GM23248 (cell line): ENCODE measurements at places on chromosomes 3 and 15.

DNA sequence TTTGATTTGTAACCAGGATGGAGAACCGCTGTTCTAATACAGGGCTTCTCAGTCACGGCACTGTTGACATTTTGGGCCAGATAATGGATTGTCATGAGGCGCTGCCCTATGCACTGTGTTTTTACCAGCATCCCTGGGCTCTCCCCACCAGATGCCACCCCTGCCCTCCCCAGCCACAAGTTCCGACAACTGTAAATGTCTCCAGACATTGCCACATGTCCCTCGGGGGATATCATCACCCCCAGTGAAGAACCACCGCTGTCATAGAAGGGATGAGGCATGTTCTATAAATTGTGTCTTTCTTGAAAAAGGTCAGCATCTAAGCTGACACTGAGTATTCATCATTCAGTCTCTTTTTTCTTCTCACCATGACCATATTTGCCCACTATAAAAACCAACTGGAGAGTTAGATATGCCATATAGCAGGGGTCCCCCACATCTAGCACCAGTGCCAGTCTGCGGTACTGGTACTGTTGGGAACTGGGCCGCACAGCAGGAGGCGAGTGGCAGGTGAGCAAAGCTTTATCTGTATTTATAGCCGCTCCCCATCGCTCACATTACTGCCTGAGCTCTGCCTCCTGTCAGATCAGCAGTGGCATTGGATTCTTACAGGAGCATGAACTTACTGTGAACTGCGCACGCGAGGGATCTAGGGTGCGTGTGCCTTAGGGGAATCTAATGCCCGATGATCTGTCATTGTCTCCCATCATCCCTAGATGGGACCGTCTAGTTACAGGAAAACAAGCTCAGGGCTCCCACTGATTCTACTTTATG, 260.5 kb upstream of the ST8SIA2 start:
- no peaks in the 10 kb centered on the region for H3K4me1 ChIP-seq
- H3K27me3 ChIP-seq = no peaks in the 10 kb centered on the region
- H3K27ac ChIP-seq = no peak overlapping the region
- H3K4me3 ChIP-seq = no peak overlapping the region
- no peaks in the 10 kb centered on the region for H3K36me3 ChIP-seq

DNA sequence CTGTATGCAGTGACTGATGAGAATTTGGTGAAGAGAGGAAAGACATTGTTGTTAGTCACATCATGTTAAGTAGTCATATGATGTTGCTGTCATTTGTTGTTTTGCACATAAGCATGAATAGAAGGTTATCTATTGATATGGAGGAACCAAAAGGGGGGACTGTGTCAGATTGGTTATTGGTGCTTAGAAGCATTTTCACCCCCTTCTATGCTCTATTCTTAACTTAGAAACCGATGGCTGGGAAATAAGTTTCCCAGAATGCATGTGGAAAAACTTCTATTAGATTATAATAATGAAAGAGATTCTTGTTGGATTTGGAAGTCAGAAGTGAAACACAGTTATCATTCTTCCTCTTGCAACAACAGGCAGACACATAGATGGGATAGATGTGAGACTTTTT, 33.2 kb upstream of the CADM2 start:
- H3K36me3 ChIP-seq = no peaks in the 10 kb centered on the region
- H3K4me1 ChIP-seq = no peaks in the 10 kb centered on the region
- no peak overlapping the region for H3K4me3 ChIP-seq
- H3K27me3 ChIP-seq = no peaks in the 10 kb centered on the region

DNA sequence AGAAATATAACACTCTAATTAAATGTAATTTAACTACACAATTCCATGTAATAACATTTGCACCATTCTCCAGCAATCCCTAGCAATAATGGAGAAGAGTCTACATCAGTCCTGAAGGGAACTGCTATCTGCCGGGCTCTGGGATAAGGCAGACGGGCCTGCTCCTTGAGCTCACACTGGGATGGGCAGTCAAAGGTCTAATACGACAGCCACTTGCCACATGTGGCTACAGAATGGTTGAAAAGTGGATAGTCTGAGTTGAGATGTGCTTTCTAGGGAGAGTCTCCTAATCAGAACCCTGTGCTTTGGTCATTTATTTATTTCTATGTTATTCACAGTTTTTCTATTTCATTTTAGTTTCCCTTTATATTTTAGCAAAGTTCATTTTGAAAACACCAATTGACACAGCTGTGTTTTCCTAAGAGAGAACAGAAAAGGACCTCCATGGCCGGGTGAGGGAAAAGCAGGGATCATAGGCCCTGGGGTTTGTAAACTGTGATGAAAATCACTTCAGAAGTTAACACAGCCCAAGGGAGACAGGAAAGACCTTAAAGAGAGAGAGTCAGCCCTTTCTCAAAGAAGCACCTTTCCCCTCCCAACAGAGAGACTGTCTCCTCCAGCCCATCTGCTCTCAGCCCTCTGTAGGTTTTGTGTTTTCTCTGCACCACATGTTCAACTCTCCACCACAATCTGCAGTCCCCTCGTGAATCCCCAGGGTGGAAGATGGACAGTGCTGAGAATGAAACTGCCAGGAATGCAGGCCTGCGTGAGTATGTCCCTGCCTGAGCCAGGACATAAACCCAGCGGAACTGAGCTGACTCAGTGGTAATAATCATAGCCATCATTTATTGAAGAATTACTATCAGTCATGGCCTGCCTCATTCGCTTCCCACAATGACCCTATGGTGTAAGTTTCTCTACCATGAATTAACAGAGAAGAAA, 11.6 kb downstream of the FSIP1 start:
- H3K27ac ChIP-seq = peak overlapping the region; percentile 91
- DNase-seq = peak; percentile 93
- H3K4me3 ChIP-seq = peak overlapping the region; percentile 64
- no peaks in the 10 kb centered on the region for H3K36me3 ChIP-seq
- peaks cover 15% of the 10 kb centered on the region for H3K4me1 ChIP-seq

GRCh38 chr3:105139881-105140560, 226.7 kb upstream of the ALCAM start:
- DNase-seq = no peak
- H3K36me3 ChIP-seq = no peaks in the 10 kb centered on the region
- no peak overlapping the region for H3K4me3 ChIP-seq
- no peaks in the 10 kb centered on the region for H3K4me1 ChIP-seq
- no peak overlapping the region for H3K27ac ChIP-seq

DNA sequence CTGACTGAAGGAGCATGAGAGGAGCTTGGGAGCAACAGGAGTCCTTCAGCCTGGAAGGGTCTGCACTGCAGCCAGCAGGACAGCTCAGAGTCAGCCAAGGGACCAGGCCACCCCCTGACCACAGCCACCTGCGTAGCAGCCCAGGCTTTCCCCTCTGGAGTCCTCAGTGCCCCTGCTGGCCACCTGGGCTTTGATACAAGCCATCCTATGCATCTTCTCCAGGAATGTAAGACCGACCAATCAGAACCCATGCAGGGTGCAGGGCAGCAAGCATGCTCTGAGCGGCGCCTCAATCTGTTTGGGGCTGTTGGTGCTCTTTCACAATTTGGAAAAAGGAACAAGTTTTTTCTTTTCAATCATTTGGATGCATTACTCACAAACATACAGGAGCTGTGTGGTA, 52.0 kb downstream of the DZIP1L start:
- peaks cover 41% of the 10 kb centered on the region for H3K36me3 ChIP-seq
- no peak overlapping the region for H3K27ac ChIP-seq
- peaks cover 9% of the 10 kb centered on the region for H3K4me1 ChIP-seq

GRCh38 chr3:37131860-37132144, 42.6 kb downstream of the LRRFIP2 start:
- H3K27ac ChIP-seq = peak overlapping the region; percentile 38
- no peaks in the 10 kb centered on the region for H3K36me3 ChIP-seq
- no peak for DNase-seq
- H3K27me3 ChIP-seq = no peaks in the 10 kb centered on the region
- peaks cover 48% of the 10 kb centered on the region for H3K4me1 ChIP-seq
- no peak overlapping the region; the same call in 1 of the 2 replicates for H3K4me3 ChIP-seq

DNA sequence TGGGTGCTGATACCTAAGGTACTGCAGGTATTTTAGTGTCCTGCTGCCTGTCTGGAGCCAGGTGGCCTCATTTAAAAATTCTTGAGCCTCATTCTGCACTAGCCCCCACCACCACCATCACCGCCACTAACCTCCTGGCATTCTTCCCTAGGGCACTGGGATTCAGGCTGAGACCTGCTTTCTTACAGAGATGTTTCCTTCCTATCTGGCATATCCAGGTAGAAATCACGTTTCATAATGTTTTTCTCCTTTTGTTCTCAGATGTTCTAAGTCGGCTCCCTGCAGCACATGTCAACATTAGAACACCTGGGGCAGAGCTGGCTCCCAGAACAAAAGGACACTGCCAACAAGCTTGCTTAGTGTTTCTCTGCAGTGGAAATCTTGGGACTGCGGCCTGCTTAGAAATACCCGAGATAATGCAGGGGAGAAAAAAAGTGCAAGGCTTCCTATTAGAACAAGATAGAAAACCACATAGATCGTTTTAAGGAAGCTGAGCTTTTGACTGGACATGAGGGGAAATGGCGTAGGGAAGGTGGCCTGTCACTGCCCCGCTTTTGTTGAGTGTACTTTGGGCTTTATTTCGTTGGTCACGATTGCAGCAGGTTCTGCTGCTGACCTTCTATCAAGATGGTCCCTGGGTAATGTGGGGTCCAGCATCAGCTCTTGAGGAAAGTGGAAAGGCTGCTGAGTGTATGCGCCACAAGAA, 59.6 kb upstream of the PPARG start:
- H3K4me3 ChIP-seq = no peak overlapping the region
- H3K4me1 ChIP-seq = peaks cover 6% of the 10 kb centered on the region
- H3K27me3 ChIP-seq = peaks cover 68% of the 10 kb centered on the region
- H3K36me3 ChIP-seq = no peaks in the 10 kb centered on the region
- DNase-seq = no peak

DNA sequence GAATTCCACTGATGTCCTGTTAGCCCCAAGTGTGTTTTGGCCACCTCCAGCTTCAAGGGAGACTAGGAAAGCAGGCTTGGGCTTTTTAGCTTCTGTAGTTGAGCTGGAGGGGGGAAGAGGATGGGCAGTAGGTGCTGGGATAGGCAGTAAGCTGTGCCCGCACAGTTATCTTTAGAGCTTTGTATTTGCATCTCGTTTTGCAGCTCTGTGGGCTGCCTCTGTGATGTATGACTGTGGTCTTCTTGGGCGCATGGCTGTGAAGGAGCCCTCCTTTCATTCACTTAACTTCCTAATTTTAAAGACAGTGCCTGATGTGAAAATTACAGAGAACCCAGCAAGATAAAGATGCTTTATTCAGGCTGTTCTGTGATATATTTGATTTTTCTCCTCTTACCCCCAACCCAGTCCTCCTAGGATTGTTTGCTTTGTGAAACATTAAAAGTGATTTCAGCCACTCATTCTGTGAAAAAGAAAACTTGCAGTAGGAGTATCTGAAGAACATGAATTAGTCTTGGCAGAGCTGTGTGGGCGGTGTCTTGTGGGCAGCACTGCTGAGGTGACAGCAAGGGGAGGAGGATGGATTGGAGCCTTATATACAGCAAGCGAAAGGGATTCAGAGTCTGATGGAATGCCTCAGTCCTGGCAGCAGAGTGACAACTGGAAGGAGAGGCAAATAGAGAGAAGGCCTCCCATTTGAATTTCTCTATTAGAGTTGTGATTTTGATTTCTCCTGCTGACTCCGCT, 74.3 kb downstream of the LARS2 start:
- DNase-seq = peak; percentile 45
- no peak overlapping the region for H3K27ac ChIP-seq
- H3K4me3 ChIP-seq = no peak overlapping the region
- peaks cover 4% of the 10 kb centered on the region; the same call in 1 of the 2 replicates for H3K4me1 ChIP-seq
- H3K27me3 ChIP-seq = no peaks in the 10 kb centered on the region

DNA sequence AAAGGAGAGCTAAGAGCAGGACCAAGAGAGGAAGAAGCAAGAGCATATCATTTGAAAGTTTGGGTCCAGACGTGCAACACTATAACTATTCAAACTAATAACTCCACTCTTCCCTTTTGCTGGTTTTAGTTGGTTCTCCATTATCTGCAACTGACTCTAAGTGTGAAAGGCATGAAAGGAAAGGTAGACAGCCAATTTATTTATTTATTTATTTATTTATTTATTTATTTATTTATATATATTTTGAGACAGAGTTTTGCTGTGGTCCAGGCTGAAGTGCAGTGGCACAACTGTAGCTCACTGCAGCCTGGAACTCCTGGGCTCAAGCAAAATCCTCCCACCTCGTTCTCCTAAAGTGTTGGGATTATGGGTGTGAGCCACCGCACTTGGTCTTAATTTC, 22.1 kb upstream of the PIK3CB start:
- peaks cover 7% of the 10 kb centered on the region for H3K4me1 ChIP-seq
- no peak for DNase-seq
- no peak overlapping the region for H3K4me3 ChIP-seq
- no peak overlapping the region for H3K27ac ChIP-seq
- no peaks in the 10 kb centered on the region for H3K36me3 ChIP-seq
- H3K27me3 ChIP-seq = no peaks in the 10 kb centered on the region; the same call in 1 of the 2 replicates

GRCh38 chr3:195023576-195023975, 247.4 kb downstream of the XXYLT1 start:
- no peak overlapping the region for H3K4me3 ChIP-seq
- H3K36me3 ChIP-seq = no peaks in the 10 kb centered on the region
- H3K27me3 ChIP-seq = peaks cover 25% of the 10 kb centered on the region
- H3K4me1 ChIP-seq = no peaks in the 10 kb centered on the region
- H3K27ac ChIP-seq = no peak overlapping the region

DNA sequence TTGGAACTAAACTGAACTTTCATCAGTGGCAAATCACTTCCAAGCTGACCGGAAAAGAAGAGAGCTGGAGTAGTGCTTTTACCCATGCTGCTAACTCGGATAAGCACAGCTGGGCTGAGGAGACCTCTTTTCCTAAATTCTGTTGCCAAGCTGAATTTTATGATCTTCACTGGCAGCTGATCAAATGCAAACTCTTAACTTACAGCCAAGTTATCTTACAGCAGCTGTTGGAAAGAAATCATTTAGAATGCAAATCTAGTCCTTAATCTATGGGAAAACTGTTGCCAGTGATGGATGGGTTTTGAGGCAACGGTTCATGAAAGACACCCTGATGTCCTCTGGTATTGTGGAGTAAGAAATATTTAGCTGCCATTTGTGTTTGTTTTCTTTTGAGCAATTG, 216.5 kb downstream of the ZNF385D start:
- no peak overlapping the region for H3K4me3 ChIP-seq
- H3K4me1 ChIP-seq = no peaks in the 10 kb centered on the region
- H3K36me3 ChIP-seq = no peaks in the 10 kb centered on the region
- no peaks in the 10 kb centered on the region for H3K27me3 ChIP-seq
- no peak overlapping the region for H3K27ac ChIP-seq

- no peaks in the 10 kb centered on the region; the same call in 1 of the 2 replicates for H3K27me3 ChIP-seq
- H3K4me3 ChIP-seq = no peak overlapping the region
- H3K4me1 ChIP-seq = no peaks in the 10 kb centered on the region
- no peaks in the 10 kb centered on the region for H3K36me3 ChIP-seq
- DNase-seq = no peak
Measured at GRCh38 chr15:88077296-88078020, 179.1 kb downstream of the NTRK3 start.
